ENCODE measurements at places on chromosomes 7 and 10.
A peak's percentile ranks its signal among the peaks of the same experiment; 100 is the strongest.

- no peak for DNase-seq
Observed at GRCh38 chr7:70098133-70098561, 499.9 kb downstream of the AUTS2 start.

GRCh38 chr7:155545348-155545747 is 1.0 kb downstream of the CNPY1 start:
- no peak for DNase-seq

- DNase-seq: no peak
Observed at GRCh38 chr10:7111561-7111960, 299.3 kb downstream of the SFMBT2 start.

GRCh38 chr10:78404296-78404695 is 370.6 kb downstream of the RPS24 start:
- DNase-seq: no peak

DNA sequence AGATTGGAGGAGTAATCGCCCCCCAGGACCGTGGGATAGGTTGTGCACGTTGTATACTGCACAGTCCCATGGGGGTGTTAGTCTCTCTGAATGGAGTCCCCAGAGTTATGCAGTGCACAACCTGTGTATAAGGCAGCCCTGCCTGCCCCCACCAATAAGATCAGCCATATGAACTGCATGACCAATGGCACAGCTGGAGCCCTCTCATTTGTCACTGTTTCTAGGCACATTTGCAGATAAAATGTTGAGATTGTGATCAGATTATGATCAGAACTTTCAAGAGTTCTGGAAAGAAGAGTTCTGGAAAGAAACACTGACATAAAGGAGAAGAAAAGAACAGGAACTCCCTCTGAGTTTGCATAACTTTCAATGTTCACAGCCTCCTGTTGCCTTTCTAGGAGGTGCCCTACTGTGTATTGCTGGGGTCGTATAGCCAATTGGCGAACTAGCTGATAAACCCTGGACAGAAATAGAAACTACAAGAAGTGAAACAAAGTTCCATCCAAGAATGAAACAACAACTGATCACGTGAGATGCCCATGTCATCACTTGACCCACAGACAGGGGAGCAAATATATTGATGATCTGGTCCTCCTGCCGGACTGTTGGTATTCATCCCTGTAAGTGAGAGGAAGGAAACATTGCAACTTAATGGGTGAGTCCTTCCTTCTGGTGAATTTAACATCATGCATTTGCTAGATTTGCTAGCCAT is 49.6 kb upstream of the TOMM7 start:
- DNase-seq: no peak

GRCh38 chr10:92732958-92733357 is 43.2 kb downstream of the HHEX start:
- no peak for DNase-seq

DNA sequence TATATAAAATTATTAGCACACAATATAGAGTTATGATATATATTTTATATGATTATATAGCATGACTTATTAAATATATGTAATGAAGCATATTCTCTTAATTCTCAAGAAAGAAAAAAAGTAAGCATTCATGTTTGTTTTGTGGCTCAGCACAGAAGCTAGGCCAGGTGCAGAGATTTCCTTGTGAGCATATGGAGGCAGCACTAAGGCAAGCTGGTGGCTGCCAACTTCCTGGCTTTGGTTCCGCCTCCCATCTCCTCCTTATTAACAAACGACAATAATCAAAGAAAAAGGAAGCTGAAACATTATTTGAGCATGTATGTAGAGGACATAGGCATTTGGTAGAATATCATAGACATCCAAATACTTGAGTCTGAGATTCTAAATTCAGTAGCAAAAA is 130.3 kb downstream of the ST7 start:
- no peak for DNase-seq

- DNase-seq: no peak
Observed at GRCh38 chr10:116768786-116769185, 26.4 kb upstream of the HSPA12A start.

GRCh38 chr7:43954524-43955228 is 28.4 kb downstream of the UBE2D4 start:
- DNase-seq: no peak

GRCh38 chr7:101912716-101913110 is 95.3 kb downstream of the CUX1 start:
- DNase-seq: no peak

GRCh38 chr10:53487019-53487983 is 714.7 kb upstream of the MBL2 start:
- DNase-seq: no peak

- no peak for DNase-seq
Observed at GRCh38 chr7:124322561-124322960, 289.7 kb upstream of the TMEM229A start.

- no peak for DNase-seq
Observed at GRCh38 chr10:33412653-33413361, 78.3 kb upstream of the NRP1 start.

- no peak for DNase-seq
Observed at GRCh38 chr10:70494536-70494935, 16.0 kb downstream of the PALD1 start.

DNA sequence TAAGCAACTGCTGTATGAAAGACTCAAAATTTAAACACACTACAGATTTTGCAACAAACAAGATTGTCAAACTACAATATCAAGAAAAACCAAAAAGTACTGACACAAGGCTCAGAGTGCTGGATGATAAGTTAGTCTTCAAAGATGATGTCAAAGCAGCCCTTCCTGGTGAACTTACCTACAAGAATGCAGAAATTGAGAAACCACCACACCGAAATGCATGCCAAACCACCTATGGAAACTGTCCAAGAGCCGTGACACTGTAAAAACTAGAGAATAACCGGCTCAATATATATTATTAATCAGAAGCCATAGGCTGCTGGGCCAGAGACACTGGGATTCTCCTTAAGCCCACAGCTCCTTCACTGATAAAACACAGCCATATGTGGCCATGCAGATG is 25.3 kb downstream of the DENND11 start:
- DNase-seq: no peak

GRCh38 chr10:111316722-111317212 is 239.9 kb downstream of the ADRA2A start:
- no peak for DNase-seq

GRCh38 chr10:129660569-129660968 is 193.5 kb downstream of the MGMT start:
- no peak for DNase-seq

GRCh38 chr7:113120647-113121046 is 2.3 kb upstream of the SMIM30 start:
- DNase-seq: no peak

DNA sequence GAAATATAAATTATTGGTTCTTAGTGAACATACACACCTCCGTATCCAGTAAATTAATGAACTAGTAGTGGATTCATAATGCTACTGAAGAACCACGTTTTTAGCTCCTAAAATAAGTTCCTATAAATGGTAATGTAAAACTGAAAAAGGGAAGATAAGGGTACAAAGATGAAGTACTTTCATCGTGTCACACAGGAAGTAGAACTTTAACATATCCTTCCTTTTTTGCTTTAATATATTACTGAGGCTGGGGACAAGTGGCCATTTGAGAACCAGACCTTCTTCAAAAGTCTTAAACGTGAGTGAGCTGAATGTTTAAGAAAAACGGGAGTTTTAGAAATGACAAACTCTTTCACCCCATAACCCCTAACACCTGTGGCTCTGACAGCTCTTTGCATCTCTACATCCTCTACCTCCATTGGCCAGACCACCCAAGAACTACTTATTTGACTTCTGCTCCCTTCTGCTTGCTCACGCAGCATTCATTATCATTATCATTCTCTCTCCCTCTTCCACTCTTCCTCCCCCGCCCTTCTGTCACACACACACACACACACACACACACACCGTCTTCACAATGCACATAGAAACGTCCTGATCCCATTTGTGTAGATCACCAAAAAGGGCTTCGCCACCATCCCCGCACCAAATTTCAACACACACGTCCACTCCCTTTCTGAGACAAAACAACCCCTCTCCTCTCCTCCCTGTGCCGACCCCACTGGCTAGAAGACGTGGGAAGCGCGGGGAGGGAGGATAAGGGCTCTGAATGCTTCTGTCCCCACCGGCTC is 677 bp downstream of the SKAP2 start:
- peak; percentile 11 for DNase-seq

GRCh38 chr7:13327669-13328068 is 640.2 kb downstream of the ARL4A start:
- no peak for DNase-seq

DNA sequence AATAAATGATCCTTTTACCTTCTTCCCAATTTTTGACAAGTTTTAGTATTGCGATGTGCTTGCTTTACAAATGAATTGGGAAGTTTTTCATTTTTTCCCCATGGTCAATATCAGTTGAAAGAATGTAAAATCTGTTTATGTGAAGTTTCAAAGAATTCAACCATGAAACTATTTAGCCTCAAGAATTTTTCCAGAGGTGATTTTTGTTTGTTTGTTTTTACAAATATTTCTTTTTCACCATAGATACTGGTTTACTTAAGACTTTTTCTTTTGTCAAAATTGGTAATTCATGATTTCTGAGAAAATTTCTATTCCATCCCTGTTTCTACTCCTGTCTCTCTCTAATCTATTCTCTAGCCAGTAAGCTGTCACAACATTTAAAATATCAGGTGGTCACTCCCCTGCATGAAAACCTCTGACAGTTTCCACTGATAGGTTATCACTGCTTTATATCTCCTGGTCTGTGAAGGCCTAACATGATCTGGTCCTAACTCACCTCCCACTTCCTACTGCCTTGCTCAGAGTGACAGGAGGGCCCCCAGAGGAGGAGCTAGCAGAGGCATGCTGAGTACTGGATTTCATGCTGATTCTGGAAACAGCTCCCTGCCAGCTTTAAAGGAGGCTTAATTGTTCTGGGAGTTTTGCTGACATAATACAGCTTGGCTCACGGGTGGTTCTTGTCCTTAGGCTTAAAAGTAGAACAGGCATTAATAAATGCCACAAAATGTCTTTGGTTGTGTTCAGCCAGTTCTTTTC is 7.6 kb upstream of the ARMS2 start:
- no peak for DNase-seq

DNA sequence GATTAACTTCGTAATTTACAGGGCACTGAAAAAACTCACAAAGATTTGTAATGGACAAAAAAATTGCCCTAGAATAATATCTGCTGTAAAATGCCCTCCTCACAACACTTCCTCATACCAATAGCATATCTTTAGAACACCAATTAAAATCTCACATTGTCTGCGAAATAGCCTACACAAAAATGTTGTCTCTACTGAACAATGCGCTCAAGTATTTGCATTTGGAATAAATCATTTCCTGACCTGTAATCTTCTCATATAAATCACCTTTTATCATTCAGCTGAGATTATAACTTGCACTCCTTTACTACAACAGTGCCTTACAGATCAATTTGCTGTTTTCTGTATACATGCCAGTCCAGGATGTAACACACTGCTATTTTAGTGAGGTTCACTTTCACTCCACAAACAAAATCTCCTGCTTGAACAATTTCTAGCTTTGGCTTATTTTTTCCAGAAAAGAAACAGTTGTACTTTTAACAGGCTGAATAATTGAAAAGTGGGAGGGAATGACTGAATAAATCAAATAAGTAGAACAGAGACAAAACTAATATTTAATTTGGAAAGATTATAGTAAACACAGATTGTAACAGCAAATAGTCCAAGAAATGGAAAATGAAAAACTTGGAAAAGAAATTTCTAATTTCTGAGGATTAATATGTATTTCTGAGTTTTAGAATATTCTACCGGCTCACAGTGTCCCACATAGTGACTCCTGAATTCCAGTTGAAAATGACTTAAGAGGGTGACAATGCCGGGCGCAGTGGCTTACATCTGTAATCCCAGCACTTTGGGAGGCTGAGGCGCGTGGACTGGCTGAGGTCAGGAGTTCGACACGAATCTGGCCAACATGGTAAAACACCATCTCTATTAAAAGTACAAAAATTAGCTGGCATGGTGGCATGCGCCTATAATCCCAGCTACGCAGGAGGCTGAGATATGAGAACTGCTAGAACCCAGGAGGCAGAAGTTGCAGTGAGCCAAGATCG is 30.6 kb downstream of the JMJD1C start:
- DNase-seq: no peak

GRCh38 chr7:151135866-151136843 is 31.3 kb downstream of the GBX1 start:
- DNase-seq: no peak

DNA sequence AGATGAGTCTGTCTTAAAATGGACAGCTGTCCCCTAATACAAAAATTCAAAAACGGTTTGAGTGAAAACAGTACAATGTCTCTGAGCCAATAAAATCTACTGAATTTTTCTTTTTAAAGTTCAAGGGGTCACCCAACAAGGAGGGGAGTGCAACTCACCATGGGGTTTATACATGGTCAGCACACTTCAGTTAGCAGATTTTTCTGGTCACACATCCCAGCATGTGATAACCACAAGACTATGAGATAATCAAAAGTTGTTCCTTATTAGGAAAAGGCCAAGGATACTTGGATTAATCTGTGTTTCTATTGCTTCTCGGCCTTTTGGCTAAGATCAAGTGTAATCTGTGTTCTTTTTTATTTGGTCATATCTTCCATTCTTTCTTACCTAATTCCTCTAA is 31.6 kb downstream of the ABCB5 start:
- DNase-seq: no peak

GRCh38 chr7:153389261-153389660 is 629.7 kb downstream of the ACTR3B start:
- no peak for DNase-seq

- no peak for DNase-seq
Observed at GRCh38 chr7:69374044-69374425, 224.2 kb upstream of the AUTS2 start.

GRCh38 chr10:96814264-96814663 is 17.8 kb upstream of the LCOR start:
- no peak for DNase-seq

DNA sequence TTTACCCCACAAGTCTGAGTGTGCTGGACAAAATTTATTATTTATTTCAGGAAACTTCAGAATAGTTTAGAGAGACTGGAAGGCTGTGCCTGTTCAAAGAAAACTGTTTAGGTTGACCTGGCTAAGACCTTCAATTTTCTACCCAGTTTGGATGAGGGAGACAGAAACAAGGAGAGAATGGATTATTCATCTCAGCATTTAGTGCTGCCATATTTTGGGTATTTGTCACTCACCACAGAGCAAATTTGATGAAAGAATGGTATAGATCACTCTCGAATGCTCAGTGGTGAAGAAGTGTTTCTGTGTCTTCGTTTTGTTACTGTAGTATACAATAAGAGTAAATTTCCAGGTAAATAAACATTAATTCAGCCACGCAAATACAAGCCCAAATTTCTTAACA is 71.8 kb downstream of the SEMA3C start:
- no peak for DNase-seq

Data from activated CD4-positive, alpha-beta T cell treated with anti-CD3 and anti-CD28 coated beads for 1 hour (primary cell).